SK-N-SH (cell line): ENCODE measurements at places on chromosomes 7 and 10.

- DNase-seq: peak; percentile 51
These were observed 117.0 kb upstream of the STK17A start for GRCh38 chr7:43465581-43466554.

DNA sequence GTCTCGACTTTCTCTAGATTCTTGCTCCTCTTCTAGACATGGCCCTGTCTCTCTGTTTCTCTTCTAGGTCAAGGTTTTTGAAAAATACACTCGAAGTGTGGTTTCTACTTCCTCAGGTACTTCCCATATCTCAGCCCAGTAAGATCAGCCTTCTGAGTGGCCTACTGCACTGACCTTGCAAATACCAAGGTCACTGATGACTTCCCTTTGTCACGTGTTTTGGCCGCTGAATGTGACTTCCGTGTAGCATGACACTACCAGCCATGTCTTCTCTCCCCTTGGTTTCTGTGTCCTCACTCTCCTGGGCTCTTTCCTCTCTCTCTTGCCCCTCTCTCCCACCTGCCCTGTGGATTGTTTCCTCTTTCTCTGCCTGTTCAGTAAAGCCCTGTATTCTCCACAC lies 7.9 kb upstream of the WIPF3 start:
- DNase-seq: no peak

DNA sequence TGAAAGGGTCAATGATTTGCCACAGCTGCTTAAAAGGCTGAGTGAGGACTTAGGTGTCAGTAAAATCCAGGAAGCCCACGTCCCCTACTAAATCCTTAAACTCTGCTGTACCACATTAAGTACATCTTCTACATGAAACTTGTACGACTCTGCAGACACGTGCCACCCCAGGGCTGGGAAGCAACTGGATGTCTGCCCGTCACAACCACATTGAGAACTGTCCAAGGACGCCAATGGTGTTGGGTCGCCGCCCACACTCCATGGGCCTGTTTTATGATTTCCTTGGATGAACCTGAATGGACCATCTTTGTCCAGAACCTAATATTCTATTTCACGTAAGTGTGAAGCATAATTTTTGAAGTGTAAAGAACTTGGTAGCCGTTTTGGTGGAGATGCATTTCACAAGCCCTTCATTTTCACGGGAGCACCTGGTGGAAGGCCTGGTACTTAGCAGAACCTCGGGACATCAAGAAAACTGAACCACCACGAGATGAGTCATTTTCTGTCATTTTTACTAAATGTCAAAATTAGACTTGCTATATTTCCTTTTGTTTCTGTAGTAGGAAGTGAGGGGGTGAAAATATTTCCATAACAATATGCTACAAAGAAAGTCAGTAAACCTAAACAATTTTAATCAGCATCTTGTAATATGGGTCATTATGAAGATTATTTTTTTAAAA lies 134.9 kb downstream of the SFMBT2 start:
- no peak for DNase-seq

GRCh38 chr10:126387931-126388911 lies at the start of gene ADAM12:
ADAM12 (minus strand) TSS chr10:126388477; CDS start chr10:126388145, 332 bp downstream.
- DNase-seq: peak; percentile 88

- DNase-seq: no peak
These were observed 4.5 kb downstream of the LRIT1 start for GRCh38 chr10:84236807-84237198.

DNA sequence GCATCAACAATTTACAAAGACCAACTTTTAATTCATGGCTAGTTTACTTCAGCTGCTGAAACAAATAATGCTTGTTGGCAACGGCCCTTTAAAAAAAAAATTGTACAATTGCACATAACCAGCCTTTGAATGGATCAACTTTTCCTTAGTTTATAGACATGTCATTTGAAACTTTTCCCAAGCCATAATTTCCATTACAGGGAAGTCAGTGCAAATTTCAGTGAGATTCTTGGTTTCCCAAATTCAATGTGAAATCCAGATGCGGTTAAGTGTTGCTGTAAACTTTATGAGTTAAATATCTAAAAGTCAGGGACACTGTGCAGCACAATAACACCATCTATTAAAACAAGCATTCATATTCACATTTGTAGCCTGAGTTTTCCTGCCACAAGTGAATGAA lies 182.2 kb downstream of the JAZF1 start:
- no peak for DNase-seq

GRCh38 chr10:2301227-2301626 lies 563.9 kb upstream of the ADARB2 start:
- DNase-seq: no peak

- no peak for DNase-seq
These were observed 213.4 kb downstream of the GALNT17 start for GRCh38 chr7:71345117-71345884.

DNA sequence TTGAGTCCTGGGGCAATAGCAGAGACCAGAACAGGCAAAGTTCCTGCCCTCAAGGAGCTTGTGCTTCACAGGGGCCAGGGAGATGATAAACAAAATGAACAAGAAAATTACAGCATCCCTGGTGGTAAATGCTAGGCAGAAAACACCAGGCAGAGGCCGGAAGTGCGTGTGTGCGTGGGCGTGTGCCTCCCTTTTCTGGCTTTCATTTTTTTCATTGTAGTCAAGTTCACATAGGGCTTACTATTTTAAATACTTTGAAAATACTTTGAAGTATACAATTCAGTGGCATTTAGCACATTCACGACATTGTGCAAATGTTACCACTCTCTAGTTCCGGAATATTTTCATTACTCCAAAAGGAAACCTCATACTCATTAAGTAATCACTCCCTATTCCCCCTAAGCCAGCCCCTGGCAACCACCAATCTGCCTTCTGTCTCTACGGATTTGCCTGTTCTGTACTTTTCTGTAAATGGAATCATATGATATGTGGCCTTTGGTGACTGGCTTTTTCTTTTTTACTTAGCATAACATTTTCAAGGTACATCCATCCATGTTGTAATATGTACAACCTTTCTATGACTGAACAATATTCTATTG lies 88.1 kb upstream of the PDCD4 start:
- no peak for DNase-seq

DNA sequence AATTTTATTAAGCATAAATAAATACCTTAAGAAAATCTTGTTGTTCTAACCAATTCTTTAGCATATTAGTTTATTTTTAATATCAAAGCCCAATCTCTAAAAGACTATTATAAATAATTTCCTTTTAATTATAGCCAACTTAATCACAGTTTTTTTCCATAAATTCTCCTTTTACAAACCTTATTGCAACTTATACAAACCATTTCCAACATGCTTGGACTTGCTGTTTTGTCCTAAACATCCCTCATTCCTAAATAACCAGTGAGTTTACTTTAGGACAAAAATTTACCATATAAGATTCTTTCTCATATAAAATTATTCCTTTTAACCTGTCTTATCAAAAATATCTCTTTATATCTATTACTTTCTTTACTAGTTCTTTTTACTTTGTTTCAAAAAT lies 25.2 kb upstream of the LSM8 start:
- DNase-seq: no peak

DNA sequence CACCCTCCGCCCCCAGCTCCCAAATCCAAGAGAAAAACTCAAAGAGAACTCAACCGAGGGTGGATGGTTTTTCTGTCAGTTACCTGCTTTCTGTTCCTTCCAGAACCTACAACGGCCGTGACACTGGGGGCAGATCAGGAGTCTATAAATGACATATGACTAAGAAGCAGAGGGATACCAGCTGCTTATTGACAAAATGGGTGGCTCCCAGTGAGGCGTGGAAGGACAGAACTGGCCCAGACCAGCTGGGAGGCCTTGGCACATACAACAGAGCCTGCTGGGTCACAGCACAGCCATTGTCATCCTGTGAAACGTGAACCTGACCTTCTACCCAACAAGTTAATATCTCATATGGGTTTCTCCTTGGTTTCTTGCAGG lies 84.3 kb upstream of the ADRB1 start:
- DNase-seq: no peak

GRCh38 chr10:116124777-116125176 lies 148.2 kb downstream of the GFRA1 start:
- DNase-seq: no peak

DNA sequence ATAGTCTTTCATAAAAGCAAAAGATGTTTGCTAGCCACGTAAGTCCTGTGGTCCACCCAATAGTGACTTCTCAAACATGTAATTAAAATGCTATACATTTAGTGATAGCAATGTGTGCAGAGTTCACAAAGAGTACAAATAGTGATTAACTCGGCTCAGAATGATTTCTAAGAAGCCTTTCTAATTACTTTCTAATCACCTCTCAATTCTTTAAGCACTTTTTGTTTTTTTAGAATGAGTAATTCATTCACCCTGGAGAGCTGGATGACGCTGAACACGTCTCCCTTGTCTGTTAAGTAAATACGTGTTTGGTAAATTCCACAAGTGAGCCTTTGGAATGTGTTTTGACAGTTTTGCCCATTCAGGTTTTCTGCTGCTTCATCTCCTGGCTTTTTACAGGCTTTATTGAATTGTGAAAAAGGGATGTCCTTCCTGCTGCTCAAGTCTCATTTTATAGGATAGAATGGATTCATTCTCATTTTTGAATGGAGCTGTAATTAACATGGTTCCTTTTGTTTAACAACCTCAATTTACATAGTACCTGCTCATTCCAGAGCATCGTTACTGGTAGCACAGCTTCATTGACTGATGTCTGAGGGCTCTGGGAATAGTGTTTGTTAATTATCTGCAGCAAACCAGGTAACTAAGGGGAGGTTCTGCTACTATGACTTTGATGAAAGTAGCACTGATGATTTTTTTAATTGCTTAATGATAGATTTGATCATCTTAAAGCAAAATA lies 212.1 kb downstream of the VTI1A start:
- no peak for DNase-seq

DNA sequence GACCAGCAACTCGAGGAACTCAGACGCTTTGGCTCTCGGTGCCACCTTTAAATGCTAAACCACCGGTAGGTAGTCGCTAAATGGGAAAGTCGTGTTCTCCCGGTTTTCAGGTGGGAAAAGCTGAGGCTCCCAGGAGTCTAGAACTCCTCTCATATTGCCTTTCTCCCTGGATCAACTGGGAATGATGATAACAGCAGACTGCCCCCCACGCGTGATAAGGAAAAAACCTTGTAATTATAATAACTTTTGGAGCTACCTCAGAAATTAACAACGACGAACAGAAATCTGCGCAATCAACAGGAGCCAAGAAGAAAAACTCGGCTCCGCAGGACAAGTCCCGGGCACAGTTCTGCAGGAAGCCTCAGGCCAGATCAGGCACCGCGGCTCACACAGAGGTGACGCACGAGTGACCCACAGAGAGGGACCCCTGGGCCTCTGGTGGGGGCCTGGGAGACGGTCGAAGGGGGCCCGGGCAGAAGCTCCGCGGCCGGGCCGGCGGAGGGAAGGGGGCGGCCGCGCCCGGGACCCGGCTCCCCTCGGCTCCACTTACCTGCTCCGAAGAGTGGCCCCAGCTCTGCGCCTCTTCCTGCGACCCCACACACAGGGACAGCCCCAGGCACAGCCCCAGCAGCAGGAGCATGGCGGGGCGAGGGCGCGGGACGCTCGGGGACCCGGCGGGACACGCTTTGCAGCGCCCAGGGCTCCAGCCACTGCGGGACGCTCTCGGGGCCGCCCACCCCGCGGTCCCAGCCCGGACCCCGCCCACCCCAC lies at the start of gene ITIH5:
Gene ITIH5, minus strand, starts transcription at position 714 of the 771 bp plus-strand sequence. Its CDS starts 74 bp downstream, at position 640.
- peak; percentile 72 for DNase-seq

DNA sequence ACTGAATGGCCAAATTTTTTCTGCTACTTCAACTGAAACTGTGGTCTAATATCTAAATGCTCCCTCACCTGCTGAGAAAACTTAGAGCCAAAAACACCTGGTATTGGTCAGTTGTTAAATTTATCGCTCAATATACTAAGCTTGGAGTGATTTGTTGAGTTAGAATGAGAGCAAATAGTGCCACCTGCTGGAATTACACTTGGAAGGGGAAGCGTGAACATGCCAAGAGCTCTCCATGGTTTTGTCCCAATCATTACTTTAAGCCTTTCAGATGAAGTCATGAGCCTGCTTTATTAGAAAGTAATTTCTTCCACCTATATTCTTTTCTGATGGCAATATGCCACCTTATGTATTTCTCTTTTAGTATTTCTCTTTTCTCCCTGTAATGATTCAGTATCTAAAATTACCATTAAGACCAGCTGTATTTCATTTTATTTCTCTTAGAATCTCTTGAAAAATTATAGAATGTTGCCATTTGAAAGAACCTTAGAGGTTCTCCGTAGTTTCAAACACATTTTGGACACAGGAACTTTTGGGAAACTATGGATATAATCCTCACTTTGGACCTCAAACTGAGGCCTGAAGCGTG lies 447.8 kb upstream of the C7orf33 start:
- DNase-seq: peak; percentile 62

DNA sequence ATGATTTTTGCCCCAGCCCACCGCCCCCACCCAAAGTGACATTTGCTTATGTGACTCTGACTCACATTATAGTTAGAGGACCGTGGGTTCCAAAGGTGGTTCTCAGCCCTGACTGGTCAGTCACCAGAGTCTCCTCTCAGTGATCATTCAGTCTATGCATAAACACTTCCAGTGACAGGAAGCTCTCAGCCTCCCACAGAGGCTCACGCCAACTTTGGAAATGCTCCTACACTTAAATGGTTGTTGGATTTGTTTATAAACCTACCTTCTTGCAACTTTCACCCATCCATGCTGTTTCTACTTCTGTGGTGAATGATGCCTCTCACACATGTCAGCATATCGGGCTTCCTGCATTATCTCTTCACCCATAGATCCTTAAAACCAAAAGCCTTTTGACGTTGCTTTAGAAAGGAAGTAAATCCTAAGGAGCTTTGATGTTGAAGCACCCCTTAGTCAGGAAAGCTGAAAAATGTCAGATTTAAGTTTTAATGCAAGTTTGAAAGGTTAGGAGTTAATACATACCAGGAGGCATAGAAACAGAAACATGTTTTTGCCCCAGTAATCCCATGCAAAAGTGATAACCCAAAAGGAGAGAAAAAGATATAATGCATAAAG lies 46.5 kb upstream of the FGL2 start:
- DNase-seq: no peak

DNA sequence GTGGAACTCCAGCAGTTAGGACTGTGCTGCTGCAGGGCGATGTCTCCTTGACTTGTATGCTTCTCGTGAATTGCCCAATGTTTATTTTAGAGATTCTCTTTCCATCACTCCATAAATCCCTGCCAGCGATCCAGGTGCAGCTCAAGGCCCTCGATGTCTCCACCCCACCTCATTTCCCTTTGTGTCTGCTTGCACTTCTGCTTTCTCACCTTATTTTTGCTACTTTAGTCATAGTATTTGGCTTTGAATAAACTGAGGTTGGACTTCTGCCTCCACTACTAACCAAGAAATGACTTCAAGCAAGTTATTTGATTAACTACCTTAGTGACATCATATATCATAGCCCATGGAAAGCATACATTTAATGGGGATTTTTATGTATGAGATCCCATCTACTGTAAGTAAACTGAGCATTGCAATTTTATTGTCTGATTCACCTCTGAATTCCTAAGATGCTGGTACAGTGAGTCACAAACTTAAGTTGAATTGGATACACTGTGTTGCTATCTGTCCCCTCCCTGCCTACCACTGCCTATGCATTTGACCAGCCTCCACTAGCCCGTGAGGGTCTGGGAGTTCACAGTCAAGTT lies 255.8 kb downstream of the ABCA13 start:
- no peak for DNase-seq

GRCh38 chr10:60960913-60961312 lies 16.9 kb upstream of the RHOBTB1 start:
- DNase-seq: no peak
